ENCODE measurements at places on chromosomes 3 and 15. TPM values are rescaled to one million over a fixed set of nuclear protein-coding genes. Genes with fewer than 3 reads are reported as not detected.

DNA sequence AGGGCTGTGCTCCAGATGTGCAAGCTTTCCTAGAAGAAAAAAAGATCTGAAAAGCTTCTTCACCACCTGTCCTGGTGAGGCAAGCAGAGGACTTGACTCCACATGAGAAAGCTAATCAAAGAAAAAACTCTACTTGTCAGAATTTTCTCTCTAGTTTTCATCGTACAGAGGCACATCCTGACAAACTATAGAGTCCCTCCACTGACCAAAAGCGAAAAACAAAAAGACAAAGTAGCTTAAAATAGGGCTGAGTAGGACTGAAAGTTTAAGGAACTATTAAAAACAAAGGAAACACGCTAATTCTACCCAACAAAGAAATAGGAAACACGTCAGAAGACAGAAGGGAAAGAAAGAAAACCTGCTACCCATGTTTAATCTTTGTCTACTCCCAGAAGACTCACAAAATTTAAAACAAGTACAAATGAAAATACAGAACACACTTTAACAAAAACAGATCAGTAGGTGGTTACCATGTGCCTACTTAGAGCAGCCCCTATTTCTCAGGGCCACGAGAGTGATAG, 26.5 kb downstream of the NANOGP8 start:
- no peak for DNase-seq

- no peak for DNase-seq
Observed at GRCh38 chr15:95368755-95369601, 961.5 kb upstream of the NR2F2 start.

GRCh38 chr3:114058646-114059045, 2.1 kb downstream of the QTRT2 start:
- DNase-seq: no peak

DNA sequence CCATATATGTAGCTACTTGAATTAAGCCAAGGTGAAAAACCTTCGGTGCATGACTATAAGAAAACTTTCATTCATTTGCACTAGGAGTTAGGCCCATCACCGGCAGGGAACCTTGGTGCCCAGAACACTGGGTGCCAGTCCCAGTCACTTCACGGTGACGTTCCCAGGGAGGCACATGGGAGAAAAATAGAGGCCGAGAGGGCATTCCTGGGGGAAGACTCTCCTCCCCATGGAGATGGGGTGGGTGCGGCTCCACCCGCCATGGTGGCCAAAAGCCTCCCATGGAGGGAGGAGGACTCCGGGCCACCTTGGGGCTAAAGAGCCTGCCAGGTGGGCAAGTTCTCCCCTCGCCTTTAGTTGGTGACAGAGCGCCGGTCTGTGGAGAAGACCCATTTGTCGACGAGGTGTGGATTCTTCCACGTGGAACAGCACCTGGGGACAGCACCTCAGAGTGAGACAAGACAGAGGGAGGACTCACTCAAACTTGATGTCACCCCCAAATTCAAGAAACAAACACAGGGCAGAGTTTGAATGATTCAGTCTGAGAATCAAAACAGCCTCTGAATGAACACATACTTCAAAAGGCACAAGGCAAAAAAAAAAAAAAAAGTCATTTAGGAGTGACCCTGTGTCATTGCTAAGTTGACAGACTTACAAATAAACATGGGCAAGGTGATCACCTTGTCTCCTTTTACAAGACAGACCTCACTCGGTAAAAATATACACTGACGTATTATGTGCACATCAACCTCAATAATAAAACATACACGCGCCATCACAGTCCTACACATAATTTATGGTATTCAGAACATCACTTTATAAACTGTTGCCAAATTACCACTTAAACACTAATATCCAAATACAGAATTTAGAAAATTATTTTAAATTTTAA, 38.6 kb downstream of the ZXDC start:
- DNase-seq: no peak

DNA sequence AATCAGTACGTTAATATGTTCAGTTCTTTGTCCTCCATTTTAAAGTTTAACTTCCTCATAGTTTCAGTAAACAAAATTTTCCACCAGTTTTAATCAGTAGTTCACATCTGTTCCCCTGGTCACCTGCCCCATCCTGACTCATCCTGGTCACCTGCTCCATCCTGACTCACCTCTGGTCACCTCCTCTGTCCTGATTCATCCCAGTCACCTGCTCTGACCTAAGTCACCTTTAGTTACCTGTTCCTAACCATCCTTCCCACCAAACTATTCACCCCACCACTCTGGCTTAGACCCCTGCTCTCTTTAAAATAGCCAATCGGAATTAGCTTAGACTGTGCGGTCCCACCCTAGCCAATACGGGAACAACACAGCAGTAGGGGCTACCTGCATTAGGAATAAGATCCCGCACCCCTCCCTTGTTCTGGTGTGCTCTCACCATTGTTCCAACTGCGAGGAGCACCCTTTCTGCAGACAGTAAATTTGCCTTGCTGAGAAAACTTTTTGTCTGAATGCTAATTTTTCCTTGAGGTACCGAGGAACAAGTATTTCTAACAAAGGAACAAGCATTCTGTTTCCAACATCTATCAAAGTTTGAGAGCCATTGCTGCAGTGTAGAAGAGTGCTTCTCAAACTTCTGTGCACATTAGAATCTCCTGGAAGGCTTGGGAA, 169.3 kb downstream of the ADAMTS17 start:
- no peak for DNase-seq

- peak; percentile 28 for DNase-seq
Observed at GRCh38 chr3:18216996-18217395, 208.1 kb downstream of the SATB1 start.

GRCh38 chr3:114499976-114500375, 206.1 kb downstream of the TIGIT start:
- DNase-seq: no peak

DNA sequence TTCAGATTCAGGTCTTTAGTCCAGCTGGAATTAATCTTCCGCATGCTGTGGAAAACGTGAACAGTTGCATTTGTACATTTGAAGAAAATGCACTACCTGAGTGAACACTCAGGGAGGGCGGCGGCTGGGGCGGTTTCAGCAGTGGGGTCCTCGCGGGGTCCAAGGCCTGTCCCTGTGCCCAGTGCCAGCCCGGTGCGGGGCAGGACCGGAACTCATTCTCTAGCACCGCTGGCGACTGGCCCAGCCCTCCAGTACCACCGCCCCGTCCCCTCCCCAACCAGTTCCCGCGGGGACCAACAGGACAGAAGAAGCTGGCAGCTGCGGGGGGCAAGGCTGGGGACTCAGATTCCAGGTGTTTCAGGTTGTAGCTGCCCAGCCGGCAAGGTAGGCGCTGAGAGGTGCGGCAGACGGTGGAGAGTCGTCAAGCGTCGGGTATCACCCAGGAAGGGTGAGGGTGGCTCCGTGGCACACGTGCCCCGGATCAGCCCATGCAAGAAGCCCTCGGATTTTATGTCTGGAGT, 72.2 kb upstream of the ARNT2 start:
- no peak for DNase-seq

DNA sequence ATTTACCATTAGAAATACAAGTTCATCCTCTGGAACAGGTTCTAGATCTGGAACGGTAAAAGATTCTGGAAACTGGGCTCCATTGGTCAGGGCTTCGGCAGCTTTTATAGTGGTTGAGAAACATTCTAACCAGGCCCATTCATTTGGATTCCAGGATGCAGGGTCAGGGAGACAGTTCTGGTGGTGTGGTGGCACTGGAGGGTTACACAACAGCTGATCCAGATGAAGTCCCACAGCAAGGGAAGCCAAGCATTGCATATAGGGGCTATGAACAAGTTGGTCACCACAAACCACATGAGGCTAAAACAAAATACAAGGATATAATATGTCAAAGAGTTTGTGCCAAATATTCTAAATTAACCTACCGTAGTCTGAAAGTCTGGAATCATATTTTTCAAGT, 43.0 kb downstream of the FBXL22 start:
- no peak for DNase-seq

DNA sequence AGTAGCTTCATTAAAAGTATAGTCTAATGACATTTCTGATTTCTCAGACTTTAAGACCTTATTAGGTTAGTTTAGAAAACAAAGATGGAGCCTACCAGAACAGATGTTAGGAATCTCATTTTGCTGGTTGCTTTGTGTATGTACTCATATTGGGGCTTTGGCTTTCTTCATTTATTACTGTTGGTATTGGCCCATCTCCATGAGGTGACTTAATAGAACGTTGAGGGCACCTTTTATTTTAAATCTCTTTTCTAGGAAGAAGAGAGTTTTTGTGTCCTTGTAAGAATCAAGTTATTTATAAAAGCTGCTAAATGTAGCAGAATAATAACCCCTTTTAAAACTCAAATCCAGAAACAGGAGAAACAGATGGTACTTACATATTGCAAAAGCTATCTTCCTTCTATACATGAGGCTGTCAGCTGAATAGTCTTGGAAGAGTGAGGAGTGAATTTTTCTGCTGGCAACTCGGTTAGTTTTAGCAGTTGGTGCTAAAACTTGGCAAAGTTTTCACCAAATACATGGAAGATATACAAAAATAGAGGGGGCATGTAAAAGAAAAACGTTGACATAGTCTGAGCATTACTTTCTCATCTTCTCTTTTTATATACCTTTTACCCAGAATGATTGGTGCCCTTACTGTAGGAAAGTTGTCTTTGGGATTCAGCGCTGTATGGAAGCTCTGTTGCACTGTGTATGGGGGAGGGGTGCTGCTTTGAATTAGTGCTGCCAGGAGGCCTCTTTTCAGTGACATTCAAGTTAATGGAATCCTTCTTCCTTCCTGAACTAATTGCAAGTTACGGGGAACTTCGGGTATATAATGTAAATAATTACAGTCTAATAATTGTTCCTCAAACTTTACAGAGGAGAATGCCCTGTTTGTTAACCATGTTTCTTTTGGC, 35.8 kb downstream of the CTNNB1 start:
- no peak for DNase-seq

- DNase-seq: no peak
Observed at GRCh38 chr3:157407769-157408168, 28.9 kb upstream of the PTX3 start.

- DNase-seq: no peak
Observed at GRCh38 chr3:53949541-53949940, 57.9 kb upstream of the SELENOK start.

Gene SCN11A
- under 0.01 TPM for total RNA-seq

Gene RETNLB
- total RNA-seq: not detected

Gene CXCR6
- total RNA-seq: not detected

Gene FAM107A
- 0.60 TPM for total RNA-seq

Gene ARGFX
- total RNA-seq: not detected

Gene CORO2B
- total RNA-seq: 2.9 TPM

Gene P2RY1
- 0.17 TPM for total RNA-seq

Gene INKA1
- 0.17 TPM for total RNA-seq

Gene PIERCE2
- total RNA-seq: 2.8 TPM

Gene CCR1
- total RNA-seq: 0.15 TPM

Gene POLQ
- total RNA-seq: 0.45 TPM

Gene UBE3A
- total RNA-seq: 90.0 TPM

Gene MYD88
- 22.7 TPM for total RNA-seq

Gene CP
- total RNA-seq: 85.8 TPM

Gene IL17RB
- total RNA-seq: 1.4 TPM

Gene LMOD3
- not detected for total RNA-seq

Data from renal cortical epithelial cell (primary cell).